ENCODE measurements at places on chromosomes 1 and 21.

DNA sequence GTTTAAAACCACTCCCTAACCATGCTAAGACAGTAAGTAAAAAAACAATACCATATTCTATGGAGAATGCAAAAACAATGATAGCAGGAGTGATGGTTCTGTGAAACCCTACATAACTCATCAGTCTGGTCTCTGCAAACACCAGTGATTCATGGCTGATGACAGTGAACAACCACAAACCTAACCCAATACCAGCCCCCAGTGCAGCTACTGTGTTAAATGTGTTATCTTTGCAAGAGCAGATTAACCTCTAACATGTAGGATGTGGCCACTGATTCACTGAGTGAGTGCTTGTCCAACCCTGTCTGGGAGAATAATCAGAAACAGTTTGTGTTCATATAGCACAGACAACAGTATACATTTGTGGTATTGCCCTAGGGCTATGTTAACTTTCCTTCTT lies 100.2 kb upstream of the COG2 start:
- peak; percentile 62 for DNase-seq

DNA sequence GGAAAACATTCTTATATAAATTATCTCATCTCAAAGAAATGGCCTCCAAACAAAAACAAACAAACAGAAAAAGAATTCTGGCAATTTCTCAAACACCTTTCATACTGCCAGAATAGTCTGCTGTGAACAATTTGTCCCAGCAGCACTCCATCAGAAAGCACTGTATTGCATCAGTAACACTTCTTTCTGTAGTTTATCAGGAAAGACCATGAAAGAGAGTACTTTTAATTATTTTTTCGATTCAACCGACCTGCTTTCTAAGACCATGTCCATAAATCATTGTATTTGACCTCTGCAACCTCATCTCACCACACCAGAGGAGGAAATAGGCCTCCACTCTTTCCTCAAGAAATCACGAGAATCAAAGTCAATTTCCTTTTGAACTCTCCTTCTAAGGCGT lies 1579.9 kb downstream of the MRPL39 start:
- no peak for DNase-seq

GRCh38 chr1:203076031-203076511 lies 9.7 kb downstream of the MYOG start:
- DNase-seq: no peak

DNA sequence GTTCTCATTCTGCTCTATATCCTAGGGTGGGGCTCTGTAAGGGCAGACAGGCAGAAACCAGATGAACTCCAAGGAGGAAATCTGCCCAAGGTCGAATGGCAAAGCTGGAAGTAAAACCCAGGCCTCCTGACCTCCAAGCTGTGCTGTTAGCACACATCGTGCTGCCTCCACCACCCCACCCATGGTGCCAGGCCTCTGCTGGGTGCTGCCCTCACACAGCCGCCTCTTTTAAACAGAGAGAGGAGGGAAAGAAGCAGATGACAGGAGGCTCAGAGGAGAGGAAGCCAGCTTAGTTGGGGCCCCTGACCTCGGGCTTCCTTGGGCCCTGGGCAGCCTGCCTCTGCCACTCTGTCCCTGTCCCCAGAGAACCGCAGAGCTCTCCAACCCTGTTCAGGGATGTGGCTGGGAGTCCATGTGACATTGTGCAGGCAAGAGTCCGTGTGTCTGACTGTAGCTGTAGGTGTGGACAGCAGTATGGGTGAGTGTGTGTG lies 1.1 kb downstream of the SYNC start:
- no peak for DNase-seq

- DNase-seq: no peak
These were observed 61.2 kb downstream of the VANGL1 start for GRCh38 chr1:115702959-115703358.

- no peak for DNase-seq
These were observed 41.6 kb downstream of the ATP6V1G3 start for GRCh38 chr1:198498881-198499280.

GRCh38 chr1:36303650-36304360 lies 2.4 kb upstream of the SH3D21 start:
- DNase-seq: no peak

- DNase-seq: no peak
These were observed 14.1 kb upstream of the TTC34 start for GRCh38 chr1:2815551-2815950.

GRCh38 chr21:21010698-21011097 lies 12.5 kb downstream of the NCAM2 start:
- no peak for DNase-seq

DNA sequence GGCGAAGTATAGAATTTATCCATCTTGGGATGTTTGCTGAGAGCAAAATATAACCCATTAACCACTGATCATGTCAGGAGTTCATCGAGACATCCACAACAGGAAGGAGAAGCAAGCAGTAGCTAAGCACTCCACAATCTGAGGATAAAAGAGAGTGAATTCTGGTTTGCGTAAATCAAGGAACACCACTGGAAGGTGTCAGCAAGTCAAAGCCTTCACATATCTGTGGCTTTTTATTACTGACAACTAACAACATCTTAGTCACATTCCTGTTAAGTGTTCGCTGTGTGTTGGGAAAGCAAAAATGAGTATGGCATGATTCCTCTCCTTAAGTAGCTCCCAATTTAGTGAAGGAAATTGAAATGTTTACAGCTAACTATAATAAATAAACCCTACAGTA lies 44.5 kb upstream of the DARS2 start:
- DNase-seq: no peak

GRCh38 chr1:226868726-226869125 lies 1.7 kb upstream of the PSEN2 start:
- DNase-seq: no peak

DNA sequence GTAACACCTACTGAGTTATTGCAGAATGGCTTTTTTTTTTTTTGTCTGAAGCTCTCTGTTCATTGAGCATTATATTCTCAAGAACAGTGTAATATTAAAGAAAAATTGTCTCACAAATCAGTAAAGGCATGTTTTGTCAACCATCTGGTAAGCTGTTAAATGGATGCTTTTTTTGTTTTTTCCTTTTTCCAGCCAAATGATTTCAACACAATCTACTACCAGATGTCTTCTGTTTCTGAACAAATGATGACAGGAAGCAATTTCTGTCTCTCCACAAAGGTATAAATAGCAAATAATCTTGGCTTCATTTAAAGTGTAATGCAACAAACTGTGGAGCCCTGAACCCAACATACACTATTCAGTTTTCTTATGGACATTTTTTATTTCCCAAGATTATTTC lies 78.6 kb upstream of the RGS2 start:
- DNase-seq: no peak

DNA sequence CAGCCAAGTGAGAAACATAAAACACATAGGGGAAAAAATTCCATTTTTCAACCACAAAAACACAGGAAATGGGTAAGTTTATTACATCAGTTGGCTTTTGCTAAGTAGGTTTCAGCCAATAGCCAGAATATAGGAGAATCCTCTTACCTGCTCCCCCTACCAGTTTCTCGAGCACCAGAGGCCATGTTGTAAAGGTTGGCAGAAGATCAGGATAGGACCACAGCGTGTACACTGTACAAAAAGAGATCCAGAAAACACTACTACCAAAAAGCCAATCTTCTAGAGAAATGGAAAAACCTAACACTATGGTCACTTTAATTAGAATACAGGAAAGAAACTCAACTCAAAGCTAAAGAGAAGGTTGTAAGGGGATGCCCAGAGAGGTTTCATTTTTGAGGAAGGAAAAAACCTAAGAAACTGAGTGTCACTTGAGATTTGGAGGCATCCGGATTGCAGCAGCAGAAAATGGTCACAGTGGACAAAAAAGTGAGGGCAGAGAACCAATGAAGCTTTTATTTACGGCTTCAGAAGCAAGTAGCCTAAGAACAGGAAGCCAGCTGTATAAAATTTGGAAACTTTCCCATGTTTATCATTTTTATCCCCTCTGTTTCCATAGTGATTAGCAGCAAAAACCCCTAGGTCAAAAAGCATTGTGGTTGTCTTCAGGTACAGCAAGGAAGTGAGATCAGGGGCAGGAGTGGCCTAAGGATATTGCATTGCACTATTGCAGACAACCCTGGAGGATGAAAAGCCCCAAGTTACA lies 2.9 kb downstream of the EIF2D start:
- peak; percentile 58 for DNase-seq

DNA sequence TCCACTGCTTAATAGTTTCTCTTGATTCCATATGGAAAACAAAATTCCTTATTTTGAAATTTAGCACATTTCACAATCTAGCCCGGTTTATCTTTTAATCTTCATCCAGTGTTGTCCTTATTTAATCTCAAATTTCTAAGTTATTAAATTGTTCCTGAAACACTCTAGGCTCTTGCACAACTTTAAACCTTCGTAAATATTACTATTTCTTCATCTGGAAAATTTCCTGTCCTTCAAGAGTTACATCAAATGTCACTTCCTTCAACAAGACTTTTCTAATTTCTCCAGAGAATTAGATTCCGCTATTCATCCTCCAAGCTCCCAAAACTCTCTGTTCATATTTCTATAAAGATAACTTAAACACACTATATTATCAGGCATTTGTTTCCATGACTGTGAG lies 6.5 kb downstream of the FMO5 start:
- no peak for DNase-seq

- DNase-seq: no peak
These were observed 87.1 kb downstream of the VCAM1 start for GRCh38 chr1:100806601-100807000.

- no peak for DNase-seq
These were observed 51.1 kb upstream of the KLHDC7A start for GRCh38 chr1:18429654-18430053.

DNA sequence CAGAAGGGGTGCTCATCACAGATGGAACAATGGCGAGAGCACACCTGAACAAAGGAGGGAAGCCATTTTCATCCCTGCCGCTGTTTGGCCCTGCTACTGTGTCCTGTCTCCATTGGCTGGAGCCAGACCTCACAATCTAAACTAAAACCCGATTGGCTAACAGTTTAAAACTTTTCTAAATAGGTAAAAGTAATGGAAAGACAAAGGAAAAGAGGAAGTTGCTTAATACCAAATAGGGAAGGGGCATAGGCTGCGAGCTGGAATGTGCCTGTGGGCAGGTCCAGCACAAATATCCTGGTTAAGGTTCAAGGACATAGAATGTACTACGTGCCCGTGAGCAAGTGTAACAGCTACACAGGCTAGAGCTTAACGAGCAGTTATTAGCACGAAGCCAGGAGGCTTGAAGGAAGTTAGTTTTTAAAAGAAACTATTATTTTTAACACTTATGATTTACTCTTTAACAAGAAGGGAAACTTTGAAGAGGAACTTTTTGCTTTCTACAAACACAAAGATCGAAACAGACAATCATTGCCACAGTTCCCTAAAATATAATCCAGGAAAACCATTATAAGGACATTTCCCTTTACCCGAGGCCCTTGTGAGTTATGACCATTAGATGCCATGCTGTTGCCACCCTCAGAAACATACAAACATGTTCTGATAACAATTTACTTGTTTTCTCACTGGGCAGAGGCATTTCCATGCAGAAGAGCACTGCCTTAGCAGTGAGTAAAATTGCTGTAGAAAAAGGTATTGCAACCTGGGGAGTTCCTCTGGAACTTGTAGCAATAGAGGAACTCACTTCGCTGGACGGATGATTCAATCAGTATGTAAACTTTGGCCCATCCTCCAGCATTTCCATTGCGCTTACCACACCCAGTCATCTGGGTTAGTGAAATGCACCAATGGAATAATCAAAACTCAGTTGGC lies 4.8 kb upstream of the PTTG1IP start:
- DNase-seq: no peak

- DNase-seq: no peak
These were observed 9.8 kb downstream of the PDZK1IP1 start for GRCh38 chr1:47179988-47180563.

GRCh38 chr1:200410566-200410878 lies 686 bp upstream of the ZNF281 start:
- DNase-seq: no peak

GRCh38 chr21:43842742-43843141 lies 22.3 kb upstream of the AGPAT3 start:
- peak; percentile 56 for DNase-seq

GRCh38 chr1:20211511-20211931 lies 25.2 kb upstream of the PLA2G2C start:
- DNase-seq: no peak

DNA sequence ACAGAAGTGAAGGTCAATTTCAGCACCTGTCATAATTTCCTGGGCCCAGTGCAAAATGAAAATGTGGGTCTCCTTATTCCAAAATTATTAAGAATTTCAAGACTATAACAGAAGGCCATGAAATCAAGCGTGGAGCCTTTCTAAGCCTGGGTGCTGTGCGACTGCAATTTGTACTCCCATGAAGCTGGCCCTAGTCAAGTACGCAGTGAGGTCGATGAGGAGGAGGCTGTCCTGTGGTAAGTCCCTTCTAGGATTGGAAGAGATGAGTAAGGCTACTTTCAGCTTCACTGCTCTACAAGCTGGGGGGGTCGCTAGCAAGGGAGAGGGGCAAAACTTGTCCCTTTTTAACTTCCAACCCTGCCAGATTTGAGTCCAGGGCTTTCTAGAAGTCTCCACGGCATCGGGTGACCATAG lies 410 bp upstream of the NUDC start:
- DNase-seq: no peak

DNA sequence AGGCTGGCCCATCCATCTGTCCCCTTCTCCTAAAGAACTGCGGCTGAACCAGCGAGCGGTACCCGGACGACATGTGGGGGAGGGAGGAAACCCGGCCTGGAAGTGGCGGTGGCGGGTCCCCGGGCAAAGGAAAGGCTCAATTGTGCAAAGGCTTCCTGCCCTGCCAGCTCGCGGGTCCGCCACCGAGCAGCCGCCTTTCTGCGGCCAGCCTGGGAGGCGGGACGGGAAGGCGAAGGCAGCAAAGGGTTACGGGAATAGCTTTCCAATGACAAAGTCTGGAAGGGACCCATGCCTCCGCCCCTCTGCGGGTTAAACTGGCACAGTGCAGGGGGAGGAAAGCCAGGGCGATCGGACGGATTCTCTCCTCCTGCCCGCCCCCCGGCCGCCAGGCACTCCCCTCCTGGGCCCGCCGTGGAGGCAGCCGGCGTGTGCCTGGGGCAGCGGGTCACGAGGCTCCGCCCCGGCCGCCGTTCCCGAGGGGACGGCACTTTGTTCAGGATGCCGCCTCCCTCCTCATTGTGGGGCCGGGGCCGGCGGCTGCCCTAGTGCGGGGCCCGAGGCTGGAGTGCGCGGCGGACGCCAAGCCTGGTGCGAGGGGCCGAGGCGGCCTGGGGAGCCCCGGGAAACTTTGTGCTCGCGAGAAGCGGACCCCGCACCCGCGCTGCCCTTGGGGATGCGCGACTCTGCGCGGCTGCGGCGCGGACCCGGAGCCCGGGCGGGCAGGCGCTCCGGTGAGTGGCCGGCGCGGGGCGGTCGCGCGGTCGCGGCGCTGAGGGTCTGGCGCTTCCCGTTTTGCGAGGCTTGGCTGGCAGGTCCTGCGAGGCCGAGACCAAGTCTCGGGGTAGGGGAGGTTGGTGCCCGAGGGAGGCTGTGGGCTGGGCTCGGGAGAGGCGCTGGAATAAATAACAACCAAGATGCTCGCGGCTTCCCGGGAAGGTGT lies at the start of gene NAV1:
NAV1 (plus strand) TSS at position 516 of the 940 bp plus-strand sequence. CDS start 83,758 bp downstream, outside the sequence.
- no peak for DNase-seq

GRCh38 chr1:10415211-10415930 lies 14.9 kb upstream of the CENPS start:
- peak; percentile 58 for DNase-seq

GRCh38 chr21:45580576-45581321 lies 38.5 kb upstream of the SLC19A1 start:
- DNase-seq: no peak

Measured in activated CD4-positive, alpha-beta T cell treated with anti-CD3 and anti-CD28 coated beads, Interleukin-2, amount 50 U/mL, for 16 hours (primary cell).